ACHN (cell line): ENCODE measurements at places on chromosomes 4 and X.

DNA sequence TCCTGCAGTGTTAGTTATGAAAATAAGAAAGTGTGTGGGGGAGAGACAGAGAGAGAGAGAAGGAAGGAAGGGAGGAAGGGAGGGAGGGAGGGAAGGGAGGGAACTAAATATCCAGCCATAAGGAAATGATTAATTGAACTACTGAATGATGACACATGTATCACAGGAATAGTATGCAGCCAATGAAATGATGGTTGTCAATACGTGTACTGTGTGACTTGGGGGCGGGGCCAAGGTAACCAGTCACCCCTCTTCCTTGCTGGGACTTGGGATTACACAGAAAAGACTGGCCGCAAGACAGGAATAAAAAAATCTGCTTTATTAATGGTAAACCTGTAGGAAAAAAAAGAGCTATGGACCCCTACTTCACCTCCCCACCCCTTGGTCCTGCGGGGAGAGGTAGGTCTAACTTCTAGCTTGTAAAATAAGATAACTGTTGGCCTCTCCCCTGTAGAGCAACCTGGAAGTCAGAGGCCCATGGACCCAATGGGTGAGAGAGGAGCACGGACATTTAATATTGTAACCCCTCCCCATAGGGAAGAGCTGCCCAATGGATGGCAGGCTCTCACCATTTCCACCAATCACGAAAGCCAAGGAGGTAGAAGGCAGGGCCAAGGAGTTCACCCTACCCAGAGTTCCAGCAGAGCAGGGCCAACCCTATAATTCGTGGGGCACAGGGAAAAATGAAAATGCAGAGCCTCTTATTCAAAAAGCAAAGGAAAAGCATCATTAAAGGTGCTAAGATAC, 7.4 kb downstream of the PPP2R2C start:
- DNase-seq: peak; percentile 13

- no peak for DNase-seq
Measured at GRCh38 chrX:74779175-74779574, 146.1 kb downstream of the NEXMIF start.

DNA sequence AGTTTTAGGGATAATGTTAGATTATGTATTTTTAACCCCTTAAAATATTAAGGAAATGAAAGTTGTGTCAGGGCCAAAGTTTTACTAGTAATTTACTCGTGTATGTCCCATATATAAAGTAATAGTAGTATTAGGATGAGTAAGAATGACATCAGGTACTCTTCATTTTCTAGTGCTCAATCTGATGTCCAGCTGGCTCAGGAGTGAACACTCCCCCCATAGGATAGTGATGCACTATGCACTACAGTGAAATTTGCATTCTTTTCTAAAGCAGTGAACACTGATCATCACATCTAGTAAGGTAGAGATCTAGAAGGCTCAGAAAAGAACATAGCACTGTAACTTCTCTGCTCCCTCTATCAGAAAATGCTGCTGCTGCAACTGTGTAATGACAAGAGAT, 409.7 kb downstream of the GLUD2 start:
- DNase-seq: no peak

DNA sequence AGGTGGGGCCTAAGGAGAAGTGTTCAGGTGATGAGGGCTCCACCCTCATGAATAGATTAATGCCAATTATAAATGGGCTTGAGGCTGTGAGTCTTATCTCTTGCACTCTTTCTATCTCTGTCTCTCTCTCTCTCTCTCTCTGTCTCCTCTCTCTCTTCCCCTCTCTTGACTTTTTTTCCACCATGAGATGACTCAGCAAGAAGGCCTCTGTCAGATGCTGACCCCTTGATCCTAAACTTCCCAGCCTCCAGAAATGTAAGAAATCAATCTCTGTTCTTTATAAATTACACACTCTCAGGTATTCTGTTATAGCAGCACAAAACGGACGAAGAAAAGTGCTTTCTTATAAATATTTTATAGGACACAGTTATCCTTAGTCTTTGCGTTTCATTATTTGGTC, 184.9 kb upstream of the PCDH7 start:
- DNase-seq: no peak

GRCh38 chr4:81486502-81486901, 14.8 kb upstream of the RASGEF1B start:
- no peak for DNase-seq

GRCh38 chr4:99074816-99075215, 13.8 kb downstream of the ADH5 start:
- no peak for DNase-seq

DNA sequence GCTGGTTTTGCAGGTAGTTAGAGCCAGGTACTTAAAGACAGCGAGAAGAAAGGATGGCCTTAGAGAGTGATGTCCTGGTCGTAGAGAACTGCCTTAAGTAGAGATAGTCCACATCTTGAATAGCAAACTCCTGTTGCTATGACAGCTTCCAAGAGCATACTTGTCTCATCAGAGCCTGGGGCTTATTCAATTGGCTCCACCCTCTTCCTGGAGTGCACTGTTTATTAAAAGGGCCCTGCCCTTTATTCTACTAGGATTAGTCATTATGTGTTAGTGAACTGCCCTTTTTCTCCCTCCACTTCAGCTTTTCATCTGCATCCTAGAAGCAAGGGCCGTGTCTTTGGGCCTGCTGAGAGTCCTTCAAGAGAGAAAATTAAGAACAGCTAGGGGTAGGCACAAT, 94.5 kb upstream of the EOLA2 start:
- no peak for DNase-seq

- DNase-seq: no peak
Measured at GRCh38 chr4:161680146-161680545, 483.7 kb downstream of the FSTL5 start.

GRCh38 chr4:177479063-177479462, 36.8 kb upstream of the AGA start:
- no peak for DNase-seq

DNA sequence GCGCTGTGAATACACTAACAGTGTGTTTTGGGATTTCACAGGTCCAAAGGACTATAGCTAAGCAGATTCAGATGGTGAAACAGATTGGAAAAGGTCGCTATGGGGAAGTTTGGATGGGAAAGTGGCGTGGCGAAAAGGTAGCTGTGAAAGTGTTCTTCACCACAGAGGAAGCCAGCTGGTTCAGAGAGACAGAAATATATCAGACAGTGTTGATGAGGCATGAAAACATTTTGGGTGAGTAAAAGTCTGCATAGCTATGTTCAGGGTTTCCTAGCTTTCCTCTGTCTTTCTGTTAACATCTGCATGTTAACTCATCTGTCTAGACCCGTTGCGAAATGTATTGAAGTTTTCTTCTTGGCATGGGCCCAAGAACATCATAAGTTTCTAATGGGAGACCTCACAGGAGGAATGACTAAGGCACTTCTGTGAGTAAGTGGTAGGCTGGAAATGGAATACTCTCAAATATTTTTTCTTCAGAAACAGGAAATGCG, 372.1 kb downstream of the BMPR1B start:
- DNase-seq: peak; percentile 89

DNA sequence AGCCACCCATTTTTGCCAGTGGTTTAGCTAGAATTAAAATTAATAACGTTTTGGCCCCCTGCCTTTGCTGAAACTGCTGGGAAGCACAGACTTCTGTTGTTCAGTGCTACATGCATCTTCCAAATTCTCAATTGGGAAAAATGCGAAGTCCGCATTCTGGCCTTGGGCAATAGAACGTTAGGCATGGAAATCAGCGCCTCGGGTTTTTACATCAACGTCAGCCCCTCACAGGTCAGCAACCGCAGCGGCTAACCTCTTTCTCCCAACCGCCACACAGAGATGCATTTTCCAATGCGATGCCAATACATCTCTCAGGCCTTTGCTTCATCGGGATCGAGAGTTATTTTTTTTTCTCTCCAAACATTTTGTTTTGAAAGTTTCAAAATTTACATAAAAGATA, 339.1 kb downstream of the DCHS2 start:
- no peak for DNase-seq

DNA sequence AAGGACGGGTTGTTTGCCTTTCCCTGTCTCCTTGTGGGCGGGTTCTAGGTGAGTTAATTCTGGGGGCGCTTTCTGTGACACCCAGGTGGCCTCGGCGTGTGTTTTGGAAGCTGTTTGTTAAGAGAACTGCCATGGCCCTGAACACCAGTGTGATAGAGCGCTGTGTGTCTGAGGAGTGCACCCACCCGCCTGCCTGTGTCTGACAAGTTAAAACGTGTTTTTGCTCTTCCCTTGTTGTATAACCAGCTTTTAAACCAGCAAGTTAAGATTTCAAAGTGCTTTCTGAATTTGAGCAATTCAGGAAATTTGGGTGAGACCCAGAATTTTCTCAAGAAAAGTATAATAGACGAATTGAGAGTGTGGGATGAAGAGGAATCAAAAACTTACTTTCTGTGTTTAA, 55.2 kb upstream of the HGFAC start:
- DNase-seq: no peak

DNA sequence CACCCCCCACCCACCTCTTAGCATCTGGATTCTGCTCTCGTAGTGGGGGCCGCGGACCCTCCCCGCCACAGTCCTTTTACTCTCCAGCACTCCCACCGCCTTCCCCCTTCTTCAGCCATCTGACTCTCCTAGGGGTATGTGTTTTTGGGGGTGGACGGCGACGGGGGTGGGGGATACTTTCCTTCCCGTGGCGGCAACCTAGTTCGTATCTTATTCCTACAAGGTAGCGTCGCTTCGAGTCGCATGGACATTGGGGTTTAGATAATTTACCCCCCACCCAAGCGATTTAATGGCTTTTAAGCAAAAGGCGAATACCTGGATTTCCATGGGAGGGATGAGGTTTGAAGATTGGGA, 1.3 kb upstream of the BCORL1 start:
- DNase-seq: no peak
